Head of caudate nucleus (tissue), 42 donors: ENCODE measurements at places on chromosomes 2 and 18.

DNA sequence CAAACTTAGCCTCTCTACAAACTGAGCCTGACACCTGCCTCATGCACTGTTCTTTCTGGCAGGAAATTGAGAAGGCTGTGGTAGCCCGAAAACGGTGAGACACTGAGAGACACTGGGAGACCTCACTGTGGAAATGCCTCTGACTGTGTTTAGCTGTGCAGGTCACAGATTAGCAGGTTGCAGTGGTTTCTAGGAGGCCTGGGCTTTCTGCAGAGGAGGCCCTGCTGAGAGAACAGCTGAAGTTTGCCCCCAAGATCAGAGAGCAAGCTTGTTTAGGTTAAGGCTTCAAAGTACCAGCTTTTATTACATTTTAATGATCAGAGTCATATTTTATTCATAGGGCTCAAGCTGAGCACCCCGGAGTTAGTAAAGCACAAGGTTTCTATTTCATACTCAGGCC is 68.7 kb upstream of the LYPD6 start:
- DNase-seq, result no peak

DNA sequence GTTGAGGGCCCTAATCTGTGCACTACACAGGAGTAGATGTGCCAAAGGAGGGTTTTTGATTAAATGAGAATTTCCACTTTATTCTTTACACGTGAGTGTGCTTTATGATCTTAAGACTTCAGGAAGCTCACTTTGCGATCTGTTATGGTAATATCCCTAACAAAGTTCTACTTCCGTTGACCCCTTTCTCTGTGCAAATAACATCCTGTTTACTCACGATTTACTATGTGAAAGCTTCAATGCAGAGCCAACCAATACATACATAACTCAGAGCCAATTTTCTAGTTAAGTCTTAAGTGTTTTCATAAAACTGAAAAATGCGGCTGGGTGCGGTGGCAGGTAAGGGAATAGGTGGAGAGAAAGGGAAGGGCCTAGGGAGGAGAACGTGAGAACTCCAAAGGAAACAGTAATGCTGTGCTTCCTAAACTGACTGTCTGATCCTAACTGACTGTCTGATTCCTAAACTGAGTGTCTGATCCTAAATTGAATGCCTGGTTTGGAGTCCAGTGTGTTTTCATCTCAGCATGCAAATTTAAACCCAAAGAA is 87.6 kb downstream of the PLCL1 start:
- DNase-seq, result no peak

DNA sequence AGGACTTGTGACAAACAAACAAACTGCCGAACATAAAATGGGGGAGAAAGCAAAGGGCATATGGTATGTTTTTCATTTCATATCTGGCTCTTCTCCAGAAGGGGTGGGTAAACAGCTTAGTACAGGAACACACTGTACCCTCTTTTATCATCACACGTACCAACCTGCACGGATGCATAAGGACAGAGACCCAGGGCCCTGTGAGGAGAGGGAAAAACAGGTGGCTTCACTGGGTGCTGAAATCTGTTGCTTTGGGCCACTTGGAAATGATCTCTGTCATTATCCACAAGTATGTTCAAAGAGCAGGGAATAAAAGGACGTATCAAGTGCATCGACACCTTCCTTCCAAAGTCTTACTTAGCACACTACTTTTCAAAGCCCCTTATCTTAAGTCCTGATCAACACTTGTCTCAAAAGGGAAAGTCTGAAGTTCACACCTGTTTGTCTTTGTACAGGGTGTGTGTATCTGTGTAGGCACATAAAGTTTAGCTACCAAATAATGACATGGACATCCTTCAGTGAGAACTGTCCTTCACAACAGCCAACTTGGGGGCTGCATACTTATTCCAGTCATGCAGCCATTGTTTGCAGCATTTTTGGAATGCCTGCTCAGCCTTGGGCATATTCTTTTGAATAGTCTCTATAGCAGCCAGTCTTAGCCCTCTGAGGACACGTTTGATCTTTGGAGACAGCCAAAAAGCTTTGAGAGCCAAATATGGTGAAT is 60.6 kb downstream of the IRS1 start:
- DNase-seq, result no peak

GRCh38 chr2:197239434-197239833 is 71.1 kb downstream of the ANKRD44 start:
- no peak for DNase-seq

- no peak for DNase-seq
Observed at GRCh38 chr18:10481831-10482230, 27.4 kb downstream of the APCDD1 start.

- no peak for DNase-seq
Observed at GRCh38 chr2:96547731-96548171, 11.2 kb downstream of the ARID5A start.

GRCh38 chr2:148552675-148553331 is 91.7 kb upstream of the EPC2 start:
- no peak for DNase-seq

DNA sequence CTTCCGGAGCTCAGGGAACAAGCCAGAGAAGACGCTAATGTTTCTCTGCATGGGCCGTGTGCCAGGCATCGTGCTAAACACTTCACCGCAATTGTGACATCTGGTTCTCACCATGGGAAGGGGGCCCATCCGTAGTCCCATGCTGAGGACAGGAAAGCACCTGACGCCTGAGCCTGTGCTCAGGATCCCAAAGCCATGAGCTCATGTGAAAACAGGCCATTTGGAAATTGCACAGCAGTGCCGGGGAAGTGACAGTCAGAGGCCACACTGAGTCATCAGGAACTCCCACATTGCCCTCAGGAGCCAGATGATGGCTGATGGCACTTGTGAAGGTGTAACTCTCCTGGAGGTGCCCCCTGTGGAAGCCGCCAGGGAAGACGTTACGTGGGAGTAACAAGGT is 141.0 kb downstream of the INHBB start:
- no peak for DNase-seq

- no peak for DNase-seq
Observed at GRCh38 chr2:198040835-198041234, 236.4 kb downstream of the PLCL1 start.

DNA sequence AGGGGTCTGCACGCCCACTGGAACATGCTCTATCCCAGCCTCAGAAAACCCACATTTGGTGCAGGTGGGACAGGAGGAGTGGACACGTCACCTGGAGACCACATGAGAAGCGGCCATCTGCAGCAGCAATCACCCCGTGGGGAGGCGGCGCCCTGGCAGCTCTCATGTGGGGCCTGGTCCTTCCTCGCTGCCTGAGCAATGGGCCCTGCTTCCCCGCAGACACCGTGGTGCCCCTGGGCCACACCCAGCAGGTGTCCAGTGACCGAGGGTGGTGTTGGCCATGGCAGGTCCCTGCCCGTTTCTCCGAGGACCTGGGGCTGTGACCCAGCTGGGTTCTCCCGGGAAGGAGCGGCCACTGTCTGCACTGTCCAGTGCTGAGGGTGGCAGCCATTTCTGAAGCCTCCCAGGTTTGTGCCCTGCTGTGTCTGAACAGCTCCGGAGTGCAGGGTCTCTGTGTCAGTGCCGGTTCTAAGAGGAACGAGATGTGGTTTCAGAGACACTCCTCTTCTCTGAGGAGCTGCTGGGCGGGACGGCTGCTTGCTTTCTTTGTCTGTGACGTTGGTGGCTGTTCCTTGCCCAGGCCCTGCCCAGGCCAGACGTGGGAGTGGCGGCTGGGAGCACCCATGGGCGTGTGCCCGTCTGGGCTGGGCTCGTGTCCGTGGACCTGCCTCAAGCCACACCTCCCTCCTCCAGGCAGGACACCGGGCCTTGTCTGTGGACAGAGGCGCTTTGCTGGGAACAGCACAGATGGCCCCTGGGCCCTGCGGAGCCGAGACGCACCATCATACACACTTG is 44.8 kb downstream of the NFATC1 start:
- no peak for DNase-seq

DNA sequence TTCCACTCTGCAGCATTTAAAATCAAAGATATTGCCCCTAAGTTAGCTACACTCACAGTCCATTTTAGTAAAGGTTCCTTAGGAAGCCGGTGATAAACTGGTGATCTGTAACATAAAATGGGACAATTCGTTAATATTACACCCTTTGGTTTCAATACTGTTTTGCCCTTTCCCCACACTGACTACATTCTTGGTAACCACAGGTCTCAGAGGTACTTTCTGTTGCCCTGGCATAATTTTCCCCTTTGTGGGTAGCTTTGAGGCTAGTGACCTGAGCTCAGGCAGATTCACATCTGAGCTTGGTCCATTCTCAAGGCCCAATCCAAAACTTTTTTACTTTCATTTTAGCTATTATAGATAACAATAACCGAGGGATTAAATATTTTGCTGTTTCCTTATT is 32.9 kb upstream of the CSRNP3 start:
- no peak for DNase-seq

GRCh38 chr2:121617042-121617599 is 32.1 kb downstream of the CLASP1 start:
- peak; percentile 17 for DNase-seq

DNA sequence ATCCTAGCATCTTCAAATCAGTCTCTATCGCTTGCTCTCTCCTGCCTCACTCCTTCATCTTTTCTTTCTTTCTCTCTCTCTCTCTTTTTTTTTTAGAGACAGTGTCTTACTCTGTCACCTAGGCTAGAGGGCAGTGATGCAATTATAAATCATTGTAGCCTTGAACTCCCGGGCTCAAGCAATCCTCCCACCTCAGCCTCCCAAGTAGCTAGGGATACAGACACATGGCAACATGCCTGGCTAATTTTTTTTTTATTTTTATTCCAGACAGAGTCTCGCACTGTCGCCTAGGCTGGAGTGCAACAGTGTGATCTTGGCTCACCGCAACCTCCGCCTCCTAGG is 10.6 kb upstream of the SLC66A3 start:
- DNase-seq, result no peak

- DNase-seq, result no peak
Observed at GRCh38 chr18:47975701-47976100, 45.2 kb upstream of the SMAD2 start.

DNA sequence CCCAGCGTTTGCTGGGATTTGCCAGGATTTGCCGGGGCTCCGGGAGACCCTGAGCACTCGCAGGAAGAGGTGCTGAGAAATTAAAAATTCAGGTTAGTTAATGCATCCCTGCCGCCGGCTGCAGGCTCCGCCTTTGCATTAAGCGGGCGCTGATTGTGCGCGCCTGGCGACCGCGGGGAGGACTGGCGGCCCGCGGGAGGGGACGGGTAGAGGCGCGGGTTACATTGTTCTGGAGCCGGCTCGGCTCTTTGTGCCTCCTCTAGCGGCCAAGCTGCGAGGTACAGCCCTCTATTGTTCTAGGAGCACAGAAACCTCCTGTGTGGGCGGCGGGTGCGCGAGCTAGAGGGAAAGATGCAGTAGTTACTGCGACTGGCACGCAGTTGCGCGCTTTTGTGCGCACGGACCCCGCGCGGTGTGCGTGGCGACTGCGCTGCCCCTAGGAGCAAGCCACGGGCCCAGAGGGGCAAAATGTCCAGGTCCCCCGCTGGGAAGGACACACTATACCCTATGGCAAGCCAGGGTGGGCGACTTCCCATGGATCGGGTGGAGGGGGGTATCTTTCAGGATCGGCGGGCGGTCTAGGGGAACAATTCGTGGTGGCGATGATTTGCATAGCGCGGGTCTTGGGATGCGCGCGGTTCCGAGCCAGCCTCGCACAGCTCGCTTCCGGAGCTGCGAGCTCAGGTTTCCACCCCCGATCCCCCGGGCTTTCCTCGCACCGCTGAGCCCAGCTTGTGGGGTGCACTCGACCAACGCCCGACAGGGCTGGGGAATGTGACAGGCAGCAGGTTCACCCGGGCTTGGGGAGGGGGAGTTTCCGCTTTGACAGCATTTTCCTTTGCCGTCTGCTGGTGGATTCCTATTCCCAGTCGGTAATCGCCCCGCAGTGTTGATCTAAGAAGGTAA is 2.8 kb downstream of the ONECUT2 start:
- peak; percentile 82 for DNase-seq

DNA sequence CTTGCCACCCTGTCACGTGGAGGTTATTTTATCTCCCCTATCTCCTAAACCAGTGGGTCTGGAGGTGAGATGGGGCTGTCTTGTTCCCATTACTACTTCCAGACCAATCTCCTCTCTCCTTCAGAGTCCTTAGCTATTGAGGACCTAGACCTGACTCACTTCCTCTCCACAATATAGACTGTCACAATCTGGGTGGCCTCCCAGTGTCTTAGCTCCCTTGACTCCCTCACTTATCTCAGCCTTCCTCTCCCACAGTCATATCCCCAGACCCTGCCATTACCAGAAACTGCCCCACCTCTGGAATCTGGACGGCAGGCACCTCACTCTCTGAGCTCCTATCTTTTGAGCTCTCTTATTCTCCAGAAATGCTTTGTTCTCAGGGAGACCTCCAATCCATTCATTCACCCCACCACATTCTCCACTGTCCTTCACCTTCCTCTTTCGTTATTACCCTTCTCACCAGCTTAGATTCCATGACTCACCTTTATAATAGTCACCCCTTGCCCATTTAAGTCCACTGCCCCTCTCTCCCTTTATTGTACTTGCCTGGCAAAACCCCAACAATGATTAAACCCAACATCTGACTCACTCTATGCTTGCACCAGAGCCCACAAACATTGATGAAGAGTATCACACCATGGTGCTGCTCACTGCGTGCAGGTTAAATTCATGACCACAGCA is 23.3 kb upstream of the SIX3 start:
- no peak for DNase-seq

- DNase-seq, result no peak
Observed at GRCh38 chr18:48959921-48960920, 9.5 kb upstream of the SMAD7 start.

- no peak for DNase-seq
Observed at GRCh38 chr18:46037512-46038305, 34.4 kb downstream of the PSTPIP2 start.

- no peak for DNase-seq
Observed at GRCh38 chr2:119250718-119251290, 27.2 kb downstream of the STEAP3 start.

DNA sequence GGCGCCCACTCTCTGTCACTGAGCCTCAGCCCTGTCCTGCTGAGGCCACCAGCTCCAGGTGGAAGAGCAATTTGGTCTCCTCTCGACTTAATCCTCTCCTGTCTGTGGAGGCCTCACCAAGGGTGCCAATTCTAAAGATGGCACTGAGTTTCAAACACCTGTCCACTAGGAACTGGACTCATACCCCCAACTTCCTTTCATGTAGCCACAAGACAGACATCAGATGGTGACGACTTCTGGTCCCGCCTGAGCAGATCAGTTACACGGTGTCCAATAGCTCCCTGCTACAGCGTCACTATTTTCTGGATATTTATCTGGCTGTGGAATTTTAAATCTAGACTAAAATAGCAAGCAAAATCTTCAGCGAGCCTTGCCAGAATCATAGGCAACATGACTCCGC is 24.5 kb upstream of the SP5 start:
- DNase-seq, result no peak

DNA sequence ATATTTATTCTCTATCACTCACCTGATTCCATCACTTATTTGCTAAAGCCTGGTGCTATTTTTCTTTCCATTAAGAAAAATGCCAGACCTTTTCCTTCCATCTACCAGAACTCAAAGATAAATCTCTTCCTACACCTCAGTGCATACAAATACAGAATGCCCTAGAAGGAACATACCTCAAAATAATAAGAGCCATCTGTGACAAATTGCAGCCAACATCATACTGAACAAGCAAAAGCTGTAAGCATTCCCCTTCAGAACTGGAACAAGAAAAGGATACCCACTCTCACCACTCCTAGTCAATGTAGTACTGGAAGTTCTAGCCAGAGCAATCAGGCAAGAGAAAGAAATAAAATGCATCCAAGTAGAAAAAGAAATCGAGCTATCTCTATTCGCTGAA is 315.9 kb upstream of the UBE2E3 start:
- DNase-seq, result no peak
